Neural crest cell (in vitro differentiated cells): ENCODE measurements at places on chromosomes 5 and 9. TPM values are rescaled to one million over a fixed set of nuclear protein-coding genes. Genes with fewer than 3 reads are reported as not detected.

DNA sequence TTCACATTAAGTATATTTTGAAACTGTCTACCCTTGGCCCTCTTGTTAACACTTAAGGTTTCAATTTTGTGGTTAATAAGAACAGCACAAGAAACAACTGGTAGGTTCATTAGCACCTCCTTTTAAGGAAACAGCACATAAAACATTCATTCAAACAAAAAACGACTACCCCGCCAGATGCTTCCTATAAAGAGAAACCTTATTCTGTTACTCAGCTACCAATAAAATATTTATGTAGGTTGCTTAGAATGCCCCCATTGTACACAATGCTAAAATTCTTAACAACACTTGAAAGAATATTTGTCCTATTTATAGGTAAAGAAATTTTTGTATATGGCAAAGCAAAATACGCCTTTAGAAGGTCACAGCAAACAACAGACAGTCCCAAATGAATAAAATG, 23.2 kb downstream of the CDK5RAP2 start:
- no peak for DNase-seq

GRCh38 chr5:10631316-10631996, 67.6 kb downstream of the ANKRD33B start:
- DNase-seq: no peak

GRCh38 chr5:82225525-82226172, 52.5 kb downstream of the RPS23 start:
- peak; percentile 79 for DNase-seq

The DPH7 gene
- 59.0 and 63.0 TPM in 2 replicates for total RNA-seq

DNA sequence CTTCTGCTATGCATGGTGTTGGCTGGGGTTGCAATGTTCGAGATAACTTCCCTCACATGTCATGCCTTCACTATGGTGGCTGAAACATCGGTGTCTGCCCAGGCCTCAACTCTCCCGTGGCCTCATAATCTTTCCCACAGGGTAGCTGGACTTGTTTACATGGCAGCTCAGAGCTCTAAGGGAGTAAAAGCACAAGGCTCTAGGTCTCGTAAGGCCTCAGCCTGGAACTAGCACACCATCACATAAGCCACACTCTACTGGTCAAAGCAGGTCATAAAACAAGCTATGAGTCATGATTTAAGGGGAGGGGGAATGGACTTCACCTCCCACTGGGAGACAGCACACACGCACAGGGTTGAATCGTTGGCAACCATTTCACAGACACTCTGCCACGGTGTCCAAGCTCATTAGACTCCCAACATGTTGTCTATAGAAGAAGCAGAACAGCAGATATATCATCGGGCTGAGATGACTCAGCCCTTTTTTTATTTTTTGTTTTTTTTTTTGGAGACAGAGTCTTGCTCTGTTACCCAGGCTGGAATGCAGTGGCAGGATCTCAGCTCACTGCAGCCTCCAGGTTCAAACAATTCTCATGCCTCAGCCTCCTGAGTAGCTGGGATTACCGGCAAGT, 66.8 kb upstream of the IL17B start:
- no peak for DNase-seq

DNA sequence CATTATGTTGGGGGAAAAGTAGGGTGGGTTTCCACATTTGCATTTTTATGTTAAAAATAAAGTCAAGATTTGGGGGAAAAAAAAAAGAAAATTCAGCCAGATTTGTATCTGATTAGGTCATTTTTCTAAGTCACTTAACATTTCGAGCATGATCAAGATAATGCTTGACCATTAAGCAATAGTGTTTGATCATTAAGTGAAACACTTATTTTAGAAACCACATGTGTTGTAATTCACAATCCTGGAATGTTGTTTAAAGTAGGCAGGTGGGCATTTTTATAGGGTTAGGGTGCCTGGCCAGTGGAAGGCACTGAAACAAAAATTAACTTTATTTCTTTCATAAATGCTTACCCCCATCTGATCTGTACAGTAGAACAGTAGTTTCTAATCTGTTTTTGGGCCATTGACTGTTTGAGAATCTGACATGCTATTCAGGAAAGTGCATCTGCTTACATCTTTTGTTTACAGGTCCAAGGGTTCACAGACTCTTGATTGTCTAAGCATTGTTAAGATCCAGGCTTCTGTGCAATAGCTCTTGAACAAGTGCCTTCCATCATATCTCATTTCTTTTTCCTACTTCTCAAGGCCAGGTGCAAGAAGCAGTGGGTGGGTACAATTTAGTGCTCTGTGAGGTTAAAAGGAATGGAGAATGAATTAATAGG, 9.1 kb downstream of the ZCCHC9 start:
- DNase-seq: no peak
